ENCODE measurements at places on chromosomes 1 and 21.

GRCh38 chr1:43803646-43804045 lies 96.3 kb downstream of the ST3GAL3 start:
- no peak for DNase-seq

DNA sequence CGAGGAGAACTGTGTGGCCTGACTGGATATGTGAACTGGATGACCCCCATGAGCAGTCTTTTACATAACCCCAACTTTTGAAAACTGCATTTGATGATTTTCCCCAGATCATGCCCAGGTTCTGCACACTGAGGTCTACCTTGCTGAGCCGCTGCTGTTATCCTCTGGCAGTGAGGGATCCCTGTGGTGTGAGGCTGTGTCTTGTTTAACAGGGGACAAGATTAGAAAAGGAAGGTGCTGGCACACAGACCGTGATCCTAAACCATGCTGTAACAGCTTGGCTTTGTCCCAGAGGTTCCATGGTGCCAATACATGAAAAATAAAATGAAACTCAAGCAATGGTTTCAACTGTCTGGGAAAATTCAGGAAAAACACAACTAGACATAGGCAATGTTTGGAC lies 134.2 kb downstream of the ZZZ3 start:
- DNase-seq: no peak

GRCh38 chr1:84344286-84344685 lies 42.8 kb downstream of the SAMD13 start:
- DNase-seq: no peak

- DNase-seq: no peak
These were observed 66.6 kb downstream of the MORN1 start for GRCh38 chr1:2324553-2325366.

- DNase-seq: no peak
These were observed 73.1 kb downstream of the LAMC1 start for GRCh38 chr1:183096351-183096750.

GRCh38 chr1:229879746-229880145 lies 187.3 kb upstream of the GALNT2 start:
- no peak for DNase-seq

GRCh38 chr1:210758761-210759160 lies 375.2 kb downstream of the KCNH1 start:
- DNase-seq: no peak

- DNase-seq: no peak
These were observed 23.5 kb upstream of the TSPEAR start for GRCh38 chr21:44734841-44735240.

Data from CD4-positive, alpha-beta T cell treated with Interleukin-2 at 100 ng/mL for 4 hours (primary cell).